Gastroesophageal sphincter (tissue), 4 donors: ENCODE measurements at places on chromosomes 6 and 20.

GRCh38 chr6:30820193-30820592 lies 64.1 kb upstream of the DDR1 start:
- peak; percentile 71 for ATAC-seq

DNA sequence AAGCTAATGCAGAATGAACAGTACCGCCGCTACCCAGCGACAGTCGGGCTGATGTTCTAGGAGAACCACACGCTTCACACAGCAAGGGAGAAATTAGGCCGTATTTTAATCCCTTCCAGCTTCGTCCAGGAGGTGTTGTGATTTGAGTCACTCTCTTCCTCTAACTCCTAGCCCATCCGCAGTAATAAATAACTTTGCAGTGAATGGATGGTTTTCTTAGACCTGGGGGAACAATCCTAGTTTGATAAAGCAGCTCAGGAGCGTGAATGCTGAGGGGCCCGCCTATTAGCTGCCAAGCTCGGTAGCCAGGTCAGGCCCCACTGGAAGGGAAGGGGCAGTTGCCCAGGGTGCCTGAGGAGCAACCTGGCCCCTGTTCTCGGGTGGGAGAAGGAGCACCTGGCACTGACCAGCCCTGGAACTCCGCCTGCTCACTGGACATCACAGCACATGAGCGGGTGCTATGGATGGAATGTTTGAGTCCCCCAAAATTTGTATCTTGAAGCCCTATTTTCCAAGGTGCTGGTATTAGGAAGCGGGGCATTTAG lies 146.0 kb upstream of the AFDN start:
- ATAC-seq = no peak

- peak; percentile 73 for ATAC-seq
Observed at GRCh38 chr6:149895048-149895590, 2.8 kb downstream of the RAET1E start.

GRCh38 chr20:38393259-38393658 lies 41.9 kb downstream of the SNHG17 start:
- ATAC-seq = no peak

DNA sequence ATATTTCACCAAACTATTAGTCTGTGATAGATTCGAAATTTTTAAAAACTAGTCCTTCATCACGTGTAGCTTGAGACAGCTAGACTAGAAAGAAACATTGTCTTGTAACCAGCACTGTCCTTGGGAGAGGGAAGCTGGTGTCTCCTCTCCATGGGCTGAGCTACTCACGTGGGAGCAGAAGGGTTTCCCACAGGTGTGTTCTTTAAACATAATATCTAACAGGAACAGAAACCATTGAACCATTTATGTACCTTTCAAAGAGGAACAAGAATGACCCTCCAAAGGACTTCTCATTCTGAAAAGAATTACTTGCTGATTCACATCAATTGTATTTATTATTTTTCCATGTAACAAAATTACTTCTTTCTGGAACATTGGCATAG lies 72.4 kb upstream of the SYNJ2 start:
- no peak for ATAC-seq

DNA sequence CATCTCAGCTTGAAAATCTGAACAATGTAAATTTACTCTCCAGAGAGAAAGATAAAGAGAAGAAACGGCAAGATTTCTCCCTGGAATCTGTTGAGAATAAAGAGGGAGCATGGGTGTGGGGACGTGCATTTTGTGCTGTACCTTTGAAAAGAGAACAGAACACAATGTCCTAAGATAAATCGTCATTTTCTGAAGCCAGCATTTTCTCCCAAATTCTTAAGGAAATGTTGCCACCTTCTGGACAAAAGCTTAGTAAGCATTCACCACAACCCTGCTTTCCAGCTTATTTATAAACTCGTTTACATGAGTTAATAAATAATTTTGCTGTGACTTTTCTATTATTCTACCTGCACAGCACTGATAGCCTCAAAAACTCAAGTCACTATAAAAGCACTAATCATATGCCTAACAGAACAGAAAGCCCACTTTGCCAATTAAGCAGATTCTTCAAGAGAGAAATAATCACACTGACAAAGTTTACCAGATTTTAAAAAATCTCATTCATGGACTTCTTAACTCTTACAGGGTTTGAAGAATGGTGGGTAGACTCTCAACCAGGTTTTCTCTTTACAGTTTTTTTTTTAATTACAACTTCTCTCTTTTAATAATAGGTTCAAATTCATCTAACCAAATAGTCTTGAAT lies 155.8 kb downstream of the MBOAT1 start:
- peak; percentile 26 for ATAC-seq

DNA sequence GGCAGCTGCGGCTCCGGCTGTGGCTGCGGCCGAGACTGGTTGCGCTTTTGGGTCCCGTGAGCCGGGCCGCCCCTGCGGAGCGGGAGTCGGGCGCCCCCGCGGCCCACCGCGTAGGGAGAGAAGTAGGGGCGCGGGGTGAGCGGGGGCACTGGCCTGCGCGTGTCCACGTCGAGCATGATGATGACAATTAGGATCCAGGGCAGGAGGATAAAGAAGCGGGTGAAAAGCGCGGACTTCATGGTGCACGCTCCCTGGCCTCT lies 739 bp downstream of the B3GAT2 start:
- no peak for ATAC-seq

DNA sequence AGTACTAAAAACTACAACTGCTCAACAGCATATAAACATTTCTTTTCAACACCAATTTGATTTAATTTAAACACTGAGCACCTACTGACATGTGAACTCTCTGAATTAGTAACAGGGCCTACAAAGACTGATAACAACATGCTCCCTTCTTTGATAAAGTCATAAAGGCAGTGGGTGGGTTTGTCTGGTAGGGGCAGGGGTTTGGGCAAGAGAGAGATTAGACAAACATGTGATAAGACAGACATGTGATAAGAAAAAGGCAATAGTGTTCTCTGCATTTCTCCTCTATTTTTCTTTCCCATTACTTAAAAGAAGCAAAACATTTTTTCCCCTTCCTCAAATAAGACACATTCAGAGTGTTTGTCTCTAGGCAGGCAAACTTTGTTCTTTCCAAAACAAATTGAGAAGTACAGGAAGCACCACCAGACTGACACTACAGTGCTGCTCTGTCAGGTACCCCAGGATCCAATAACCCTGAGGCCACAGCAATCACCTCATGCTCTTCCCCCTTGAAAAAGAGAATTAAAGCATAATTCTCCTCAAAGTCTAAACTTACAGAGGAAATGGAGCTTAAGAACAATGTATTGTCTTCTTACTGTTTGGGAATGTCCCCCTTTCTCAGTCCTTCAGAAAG lies 11.9 kb downstream of the C6orf52 start:
- no peak for ATAC-seq

- ATAC-seq = no peak
Observed at GRCh38 chr6:158564243-158565121, 4.6 kb downstream of the TMEM181 start.

- no peak for ATAC-seq
Observed at GRCh38 chr6:152401978-152402377, 235.2 kb downstream of the SYNE1 start.

DNA sequence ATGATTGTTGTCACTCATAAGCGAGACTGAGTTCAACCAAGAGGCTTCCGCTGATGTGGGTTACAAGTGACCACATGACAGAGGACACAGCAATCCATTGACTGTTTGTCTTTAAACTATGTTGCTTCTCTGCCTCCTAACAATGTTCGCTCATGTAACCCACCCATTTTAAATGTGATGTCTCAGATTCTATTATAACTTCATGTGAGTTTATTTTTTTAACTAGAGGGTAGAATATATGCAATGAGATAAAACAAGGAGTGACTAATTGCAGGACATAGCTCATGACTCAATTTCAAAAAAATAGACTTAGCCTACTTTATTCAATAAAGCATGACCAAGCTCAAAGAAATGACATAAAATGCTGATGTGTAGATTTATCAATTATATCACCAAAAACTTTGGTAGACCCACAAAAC lies 119.2 kb upstream of the SASH1 start:
- ATAC-seq = no peak

DNA sequence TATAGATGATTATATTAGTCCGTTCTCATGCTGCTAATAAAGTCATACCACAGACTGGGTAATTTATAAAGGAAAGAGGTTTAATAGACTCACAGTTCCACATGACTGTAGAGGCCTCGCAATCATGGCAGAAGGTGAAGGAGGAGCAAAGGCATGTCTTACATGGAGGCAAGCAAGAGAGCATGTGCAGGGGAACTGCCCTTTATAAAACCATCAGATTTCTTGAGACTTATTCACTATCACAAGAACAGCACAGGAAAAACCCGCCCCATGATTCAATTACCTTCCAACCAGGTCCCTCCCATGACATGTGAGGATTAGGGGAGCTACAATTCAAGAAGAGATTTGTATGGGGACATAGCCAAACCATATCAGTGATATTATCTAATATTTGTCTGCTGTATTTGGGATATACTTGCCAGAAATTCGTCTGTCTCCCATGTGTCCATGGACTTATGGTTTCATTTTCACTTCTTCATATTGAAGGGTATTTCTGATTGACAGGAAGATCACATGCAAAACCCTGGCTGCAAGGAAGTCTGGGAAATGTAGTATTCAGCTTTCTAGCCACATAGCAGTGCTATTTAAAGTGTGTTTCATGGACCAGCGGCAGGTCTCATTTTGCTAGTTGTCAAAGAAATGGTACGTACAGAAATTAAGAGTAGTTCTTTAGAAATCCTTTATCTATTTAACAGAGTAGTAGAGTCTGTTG lies 50.5 kb upstream of the PAK5 start:
- no peak for ATAC-seq

- ATAC-seq = no peak
Observed at GRCh38 chr6:149777624-149778023, 28.1 kb downstream of the PCMT1 start.

- no peak for ATAC-seq
Observed at GRCh38 chr6:112019589-112019988, 34.3 kb upstream of the CCN6 start.

DNA sequence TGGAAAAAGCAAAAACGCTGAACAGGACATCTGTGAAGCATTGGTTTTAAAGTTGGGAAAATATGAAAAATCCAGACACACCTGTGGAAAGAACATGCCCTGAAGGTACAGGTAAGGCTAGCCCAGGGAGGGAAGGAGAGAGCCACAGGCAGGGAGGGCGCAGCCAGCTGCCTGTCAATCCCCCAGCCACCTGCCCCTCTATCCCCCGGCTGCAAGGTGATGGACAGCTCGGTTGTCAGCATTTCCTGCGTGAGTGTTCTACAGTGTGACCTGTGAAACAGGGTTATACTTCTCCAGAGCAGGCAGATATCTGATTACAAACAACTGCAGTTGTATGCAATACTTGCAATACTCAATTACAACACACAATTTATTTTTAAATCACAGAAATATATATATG lies 358.1 kb downstream of the SMOC2 start:
- no peak for ATAC-seq

GRCh38 chr6:52994839-52995088 lies 320 bp downstream of the GSTA4 start:
- peak; percentile 4 for ATAC-seq

DNA sequence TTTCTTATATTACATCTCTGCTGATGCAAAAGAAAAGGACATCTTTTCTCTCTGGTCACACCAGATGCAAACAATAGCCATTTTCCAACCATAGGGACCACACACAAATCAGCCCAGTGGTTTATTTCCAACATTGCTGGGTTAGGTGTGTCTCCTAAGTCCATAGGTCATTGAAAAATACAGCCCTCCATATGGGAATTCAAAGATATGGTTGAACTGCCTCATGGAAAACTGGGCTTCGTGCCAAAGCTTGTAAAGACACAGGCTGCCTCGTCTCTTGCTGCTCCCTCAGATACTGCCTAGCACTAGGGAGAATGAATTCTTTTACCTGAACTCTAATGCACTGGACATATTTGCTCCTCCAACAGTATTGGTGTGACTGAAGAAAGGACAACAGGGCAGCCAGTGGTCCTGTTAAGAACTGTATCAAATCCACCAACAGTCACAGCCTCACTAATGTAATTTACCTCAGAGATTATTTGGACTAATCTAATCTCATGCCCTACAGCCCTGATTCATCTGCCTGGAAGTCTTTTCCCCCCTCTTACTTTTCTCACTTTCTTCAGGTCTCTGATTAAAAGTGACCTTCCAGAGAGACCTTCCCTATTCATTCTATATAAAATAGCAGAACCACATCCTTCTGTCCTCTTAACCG lies 48.3 kb upstream of the TBC1D32 start:
- ATAC-seq = no peak

DNA sequence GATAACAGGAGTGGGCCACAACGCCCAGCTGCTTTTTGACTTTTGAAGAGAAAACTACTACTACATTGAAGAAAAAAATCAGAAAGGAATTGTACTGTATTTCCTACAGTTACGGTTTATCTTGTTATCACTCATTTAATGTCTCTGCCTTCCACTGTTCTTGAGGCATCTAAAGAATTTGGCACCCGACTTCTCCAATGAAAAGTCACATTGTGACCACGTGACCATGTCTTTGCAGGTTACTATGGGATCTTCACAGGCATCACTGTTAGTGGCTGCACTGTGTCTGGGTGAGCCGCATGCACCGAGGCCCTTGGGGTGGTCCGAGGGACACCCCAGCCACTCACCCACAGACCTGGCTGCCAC lies 26.8 kb downstream of the RRBP1 start:
- ATAC-seq = peak; percentile 29

GRCh38 chr20:35196313-35196712 lies 24.4 kb downstream of the PROCR start:
- no peak for ATAC-seq

- no peak for ATAC-seq
Observed at GRCh38 chr6:109747221-109747620, 56.1 kb downstream of the FIG4 start.

DNA sequence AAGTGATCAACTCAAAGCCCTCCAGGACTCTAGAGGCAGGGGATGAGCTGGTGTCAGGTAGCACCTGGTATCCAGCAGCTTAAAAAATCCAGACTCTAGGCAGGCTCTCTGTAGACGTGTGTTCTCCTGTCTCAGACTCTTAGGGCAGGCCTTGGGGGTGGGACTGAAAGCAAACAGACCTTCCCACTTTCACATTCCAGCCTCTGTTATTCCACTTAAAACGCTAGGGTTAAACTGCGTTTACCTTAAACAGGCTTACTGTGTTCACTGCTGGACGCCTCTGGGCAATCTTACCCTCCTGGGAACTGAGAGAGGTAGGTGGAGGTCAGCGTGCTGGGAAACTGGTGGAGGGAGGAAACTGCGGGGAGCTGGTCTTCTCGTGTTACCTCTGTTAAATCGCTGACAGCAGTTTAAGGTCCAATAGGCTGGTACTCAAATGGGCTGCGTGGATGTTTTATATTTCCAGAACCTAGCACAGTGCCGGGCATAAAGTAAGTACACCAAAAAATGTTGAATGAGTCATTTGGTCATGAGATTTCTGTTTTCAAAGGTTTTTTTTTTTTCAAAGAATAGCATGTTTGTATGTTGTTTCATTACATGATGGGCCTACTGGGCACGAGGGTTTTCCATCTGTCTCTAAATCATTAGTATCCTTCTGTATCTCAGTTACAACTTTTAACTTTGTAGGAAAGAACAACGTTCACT lies at the start of gene GCNT2:
Gene GCNT2 (plus strand): TSS at position 248 of the 705 bp plus-strand sequence. CDS start 7,561 bp downstream, outside the sequence.
- ATAC-seq = peak; percentile 73

- no peak for ATAC-seq
Observed at GRCh38 chr6:133957227-133957626, 4.2 kb downstream of the TBPL1 start.
